ENCODE measurements at places on chromosomes 3 and 15.

DNA sequence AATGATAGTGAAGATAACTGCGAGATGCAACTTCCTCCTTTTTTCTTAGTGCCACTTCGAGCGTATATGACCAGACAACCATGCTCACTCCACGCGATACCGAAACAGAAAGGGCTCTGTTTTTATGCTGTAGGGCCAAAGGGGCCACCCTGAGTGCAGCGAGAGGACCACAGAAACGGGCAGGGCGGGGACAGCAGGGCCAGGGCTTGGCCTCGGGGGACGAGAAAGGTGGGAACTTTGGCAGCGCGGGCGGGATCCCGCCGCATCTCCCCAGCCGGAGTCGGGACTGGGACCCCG lies 483 bp downstream of the VPS13C start:
- DNase-seq = peak; percentile 51

- no peak for DNase-seq
These were observed 120.1 kb upstream of the UMPS start for GRCh38 chr3:124610130-124610529.

DNA sequence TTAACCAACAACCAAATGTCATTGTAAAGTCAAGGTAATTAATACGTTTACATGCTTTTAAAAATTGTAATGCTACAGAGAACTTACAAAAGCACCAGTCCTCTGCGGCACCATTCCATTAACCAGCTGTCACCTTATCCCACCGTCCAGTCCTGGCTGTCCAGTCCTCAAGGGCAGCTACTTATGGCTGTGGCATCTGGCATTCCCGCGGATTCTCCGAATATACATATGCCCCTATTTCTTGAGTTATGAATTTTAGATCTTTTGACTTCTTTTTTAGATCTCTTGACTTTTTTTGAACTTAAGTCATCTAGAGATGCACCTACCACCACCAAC lies 382 bp upstream of the POMGNT2 start:
- DNase-seq = no peak

- peak; percentile 87 for DNase-seq
These were observed 69.5 kb downstream of the KLF15 start for GRCh38 chr3:126287536-126288241.

- peak; percentile 43 for DNase-seq
These were observed 69.2 kb downstream of the PLXNA1 start for GRCh38 chr3:127052121-127052561.
